ENCODE measurements at places on chromosomes 16 and 17.

DNA sequence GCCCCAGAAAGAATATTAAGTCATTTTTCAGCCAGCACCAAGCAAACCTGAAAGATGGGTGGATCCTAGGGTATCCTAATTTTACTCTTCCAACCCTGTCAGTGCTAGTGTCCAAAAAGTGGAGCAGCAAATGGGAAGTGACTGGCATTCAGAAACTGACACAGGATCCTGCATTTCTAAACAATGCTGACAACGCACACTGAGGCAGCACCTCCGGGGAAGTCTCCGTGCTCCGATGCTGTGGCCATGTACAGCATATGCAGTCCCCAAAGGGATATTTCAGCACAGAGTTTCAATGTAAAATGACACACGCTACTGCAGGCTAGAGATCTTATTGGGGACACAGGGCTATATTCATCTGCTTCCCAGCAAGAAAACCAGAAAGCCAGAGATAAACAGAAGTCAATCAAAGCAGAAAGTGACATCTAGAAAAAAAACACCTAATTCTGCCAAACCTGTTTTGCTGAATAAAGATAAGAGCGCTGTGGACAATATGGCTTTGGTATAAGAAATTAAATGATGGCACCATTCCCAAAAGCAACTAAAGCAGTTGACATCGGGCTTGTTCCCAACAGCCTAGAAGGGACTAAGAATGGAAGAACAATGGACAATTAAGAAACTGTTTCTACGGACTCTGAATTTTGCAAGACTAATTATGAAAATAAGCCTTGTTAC is 17.3 kb downstream of the XYLT1 start:
- no peak for DNase-seq

DNA sequence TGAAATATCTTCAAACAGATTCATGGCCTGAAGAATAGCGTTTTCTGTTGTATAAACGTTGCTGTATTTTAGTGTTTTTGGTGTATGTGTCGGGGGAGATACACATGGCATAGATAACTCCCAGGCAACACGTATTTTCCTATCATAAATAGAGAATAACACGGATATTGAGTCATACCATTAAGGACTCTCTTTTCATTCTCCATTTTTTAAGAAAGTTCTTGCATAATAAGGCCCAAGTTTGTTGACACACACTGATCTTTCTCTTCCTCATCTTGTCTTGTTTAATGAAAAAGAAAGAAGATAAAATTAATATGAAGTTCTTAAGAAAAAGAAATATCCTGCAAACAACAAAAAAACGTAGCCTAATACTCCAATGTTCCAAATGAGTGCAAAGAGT is 13.4 kb downstream of the ABCA8 start:
- DNase-seq = no peak

GRCh38 chr16:88585269-88585668 is 15.1 kb downstream of the ZC3H18 start:
- no peak for DNase-seq

- no peak for DNase-seq
Observed at GRCh38 chr16:72612718-72613117, 435.2 kb downstream of the ZFHX3 start.

DNA sequence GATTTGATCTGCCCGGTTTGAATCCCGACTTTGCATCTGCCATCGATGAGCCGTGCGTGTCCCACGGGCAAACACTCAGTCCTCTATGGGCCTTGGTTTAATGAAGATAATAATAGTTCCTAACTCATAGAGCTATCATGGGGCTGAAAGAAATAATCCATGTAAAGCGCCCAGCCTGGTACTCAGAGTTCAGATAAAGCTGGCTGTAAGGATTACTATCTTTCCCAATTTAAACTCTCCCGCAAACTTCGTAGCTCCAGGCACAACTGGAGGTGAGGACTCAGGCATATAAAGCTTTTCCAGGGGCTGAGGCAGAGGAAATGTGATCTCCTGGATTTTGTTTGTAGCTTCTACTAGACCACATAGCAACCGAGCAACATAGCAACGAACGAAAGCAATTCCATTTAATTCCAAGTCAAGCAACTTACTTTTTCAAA is 16.3 kb downstream of the ALOX15 start:
- DNase-seq = no peak

Data from kidney tubule cell (primary cell).